BE2C (cell line): ENCODE measurements at places on chromosomes 4 and X.

DNA sequence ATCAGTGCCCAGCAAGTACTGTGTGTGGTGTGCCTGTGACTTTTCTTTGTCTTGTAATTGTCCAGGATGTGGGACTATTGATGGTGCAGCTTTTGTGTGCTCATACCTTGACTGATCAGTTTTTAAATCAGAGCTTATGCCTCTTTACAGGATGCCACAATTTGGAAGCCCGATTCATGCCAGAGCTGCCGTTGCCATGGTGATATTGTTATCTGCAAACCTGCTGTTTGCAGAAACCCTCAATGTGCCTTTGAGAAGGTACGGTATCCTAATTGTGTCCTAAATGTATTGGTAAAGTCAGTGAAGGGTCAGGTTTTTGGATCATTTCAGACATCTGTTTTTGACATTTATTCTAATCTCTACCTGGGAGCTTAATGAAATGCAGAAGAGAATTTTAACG, 180.2 kb downstream of the FRAS1 start:
- peak; percentile 54 for DNase-seq

DNA sequence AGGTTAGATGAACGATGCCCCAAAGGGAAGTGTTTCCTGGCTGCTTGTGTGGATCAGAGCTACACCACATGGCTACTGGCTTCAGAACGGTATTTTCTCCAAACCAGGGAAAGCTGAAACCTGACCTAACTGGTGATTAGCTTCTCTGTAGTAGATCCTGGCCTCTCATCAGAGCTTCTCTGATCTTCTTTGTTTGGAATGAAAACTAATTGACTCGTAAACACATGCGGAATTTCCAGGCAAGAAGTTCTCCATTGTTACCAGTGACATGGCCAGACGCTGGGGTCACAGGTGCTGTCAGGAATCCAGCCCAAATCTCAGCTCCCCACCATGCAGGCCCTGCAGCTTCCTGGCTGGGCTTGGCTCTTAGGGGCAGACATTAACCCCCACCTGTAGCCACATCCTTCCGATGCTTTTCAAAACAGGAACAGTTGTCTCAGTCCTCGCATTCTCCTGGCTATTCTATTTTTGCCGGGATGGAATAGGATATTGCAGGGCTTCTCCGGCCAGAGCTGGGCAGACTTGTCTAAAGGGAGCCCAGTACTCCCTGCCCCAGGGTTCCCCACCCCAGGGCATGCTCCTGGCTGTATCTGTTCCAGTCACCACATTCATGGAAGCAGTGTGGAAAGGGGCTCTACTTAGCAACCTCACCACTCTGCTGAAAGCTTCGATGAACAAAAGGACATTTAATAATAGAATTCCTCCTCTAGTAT, 305.4 kb upstream of the F9 start:
- DNase-seq = no peak

GRCh38 chrX:46573331-46573891, at the start of gene CHST7:
Gene CHST7 (plus strand): TSS chrX:46573765. CDS start chrX:46573932, 167 bp downstream.
- DNase-seq = peak; percentile 74

DNA sequence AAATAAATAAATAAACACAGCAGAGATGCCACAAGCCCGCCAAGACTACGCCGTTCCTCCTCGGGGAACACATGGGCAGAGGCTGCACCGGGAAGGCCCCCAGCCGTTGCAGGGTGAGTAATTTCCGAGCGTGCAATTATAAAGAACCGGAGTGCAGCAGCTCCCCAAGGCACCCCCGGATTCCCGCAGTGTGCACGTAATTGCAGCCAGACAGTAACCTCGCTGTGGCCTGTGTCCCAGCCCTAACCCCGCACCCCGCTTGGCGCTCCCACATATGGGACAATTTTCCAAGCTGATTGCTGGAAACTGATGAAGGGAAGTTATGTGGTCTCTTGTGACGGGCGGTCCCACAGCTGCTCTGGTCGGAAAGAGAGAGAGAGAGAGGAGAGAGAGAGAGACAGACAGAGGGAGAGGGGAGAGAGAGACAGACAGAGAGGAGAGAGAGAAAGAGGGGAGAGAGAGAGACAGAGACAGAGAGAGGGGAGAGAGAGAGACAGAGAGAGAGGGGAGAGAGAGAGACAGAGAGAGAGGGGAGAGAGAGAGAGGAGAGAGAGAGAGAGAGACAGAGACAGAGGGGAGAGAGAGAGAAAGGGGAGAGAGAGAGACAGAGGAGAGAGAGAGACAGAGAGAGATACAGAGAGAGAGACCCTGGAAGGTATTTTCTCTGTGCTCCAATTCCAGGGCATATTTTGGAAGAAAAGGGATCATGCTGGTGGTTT, 275.4 kb downstream of the SHOX start:
- DNase-seq = no peak

GRCh38 chrX:15563056-15563455, 37.7 kb downstream of the ACE2 start:
- no peak for DNase-seq

DNA sequence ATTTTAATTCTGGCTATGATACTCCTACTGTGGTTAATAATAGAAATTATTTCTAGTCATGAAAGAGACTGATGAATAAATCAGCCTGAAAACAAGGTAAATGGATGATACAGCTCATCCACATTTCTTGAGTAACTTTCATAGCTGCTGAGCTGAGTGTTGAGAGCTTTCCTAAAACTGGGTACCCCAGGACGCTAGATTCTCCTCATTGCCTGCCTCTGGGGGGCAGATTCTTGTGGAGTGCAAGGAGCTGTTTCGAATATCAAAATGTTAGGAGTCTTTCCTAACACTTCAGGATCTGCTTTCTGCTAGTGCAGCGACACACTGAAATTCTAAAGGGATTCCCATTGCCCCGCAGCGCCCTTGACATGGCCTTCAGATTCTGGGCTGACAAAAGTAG, 2.1 kb downstream of the MND1 start:
- no peak for DNase-seq

DNA sequence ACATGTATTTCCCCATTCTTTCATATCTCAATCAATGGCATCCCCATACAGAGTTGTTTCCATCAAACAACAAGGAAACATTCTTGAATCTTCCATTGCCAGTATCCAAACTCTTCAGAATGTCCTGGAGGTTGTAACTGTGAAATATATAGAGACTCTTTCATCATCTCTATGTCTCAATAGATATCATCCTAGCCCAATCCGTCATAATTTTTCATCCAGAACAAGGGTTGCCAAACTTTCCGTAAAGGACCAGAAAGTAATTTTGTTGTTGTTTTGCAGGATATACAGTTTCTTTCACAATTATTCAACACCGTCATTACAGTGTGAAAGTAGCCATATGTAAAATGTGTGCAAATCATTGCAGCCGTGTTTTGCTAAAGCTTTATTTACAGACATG, 15.2 kb upstream of the CXCL6 start:
- DNase-seq = no peak

DNA sequence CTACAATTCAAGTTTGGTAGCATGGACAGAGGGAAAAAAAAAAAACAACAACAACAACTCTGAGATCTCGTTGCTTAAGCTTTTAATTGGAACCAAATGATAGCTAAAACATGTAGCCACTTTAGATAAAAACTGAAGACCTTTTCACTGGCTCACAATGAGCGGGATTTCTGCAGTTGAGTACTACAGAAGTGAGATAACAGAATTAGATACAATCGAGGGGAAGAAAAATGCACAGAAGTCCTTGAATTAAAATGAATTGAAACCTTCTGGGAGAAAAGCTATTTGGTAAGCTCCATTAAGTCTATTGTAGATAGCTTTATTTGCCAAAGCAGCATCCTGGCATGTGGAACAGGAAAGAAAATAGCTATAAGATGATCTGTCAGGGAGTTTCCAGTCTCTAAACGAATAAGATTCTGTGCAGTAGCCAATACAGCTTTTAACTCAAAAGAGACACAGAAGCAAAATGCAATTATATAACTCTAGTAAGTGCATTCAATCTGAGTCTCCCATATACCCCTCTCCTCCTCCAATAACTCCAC, 248.5 kb downstream of the ENOX2 start:
- DNase-seq = no peak

- no peak for DNase-seq
These were observed 44.6 kb upstream of the VEGFC start for GRCh38 chr4:176837169-176837895.

GRCh38 chr4:147052361-147052760, 106.7 kb upstream of the TTC29 start:
- DNase-seq = no peak

GRCh38 chr4:26074712-26075430, 160.9 kb downstream of the SMIM20 start:
- DNase-seq = no peak

DNA sequence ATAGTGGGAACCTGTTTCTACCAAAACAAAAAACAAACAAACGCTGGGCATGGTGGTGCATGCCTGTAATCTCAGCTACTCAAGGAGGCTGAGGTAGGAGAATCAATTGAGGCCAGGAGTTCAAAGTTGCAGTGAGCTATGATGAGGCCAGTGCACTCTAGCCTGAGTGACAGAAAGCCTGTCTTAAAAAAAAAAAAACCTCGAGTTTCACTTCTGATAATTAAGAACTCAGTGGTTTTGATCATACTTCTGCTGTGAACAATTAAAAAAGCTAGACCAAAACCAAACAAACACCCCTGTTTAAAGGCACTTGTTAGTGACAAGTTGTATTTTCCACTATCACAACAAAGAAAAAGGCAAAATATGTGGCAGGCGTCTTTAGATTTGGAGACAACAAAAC, 15.0 kb upstream of the UBE2D3 start:
- no peak for DNase-seq

GRCh38 chr4:87500092-87500462, 29.1 kb downstream of the SPARCL1 start:
- no peak for DNase-seq

DNA sequence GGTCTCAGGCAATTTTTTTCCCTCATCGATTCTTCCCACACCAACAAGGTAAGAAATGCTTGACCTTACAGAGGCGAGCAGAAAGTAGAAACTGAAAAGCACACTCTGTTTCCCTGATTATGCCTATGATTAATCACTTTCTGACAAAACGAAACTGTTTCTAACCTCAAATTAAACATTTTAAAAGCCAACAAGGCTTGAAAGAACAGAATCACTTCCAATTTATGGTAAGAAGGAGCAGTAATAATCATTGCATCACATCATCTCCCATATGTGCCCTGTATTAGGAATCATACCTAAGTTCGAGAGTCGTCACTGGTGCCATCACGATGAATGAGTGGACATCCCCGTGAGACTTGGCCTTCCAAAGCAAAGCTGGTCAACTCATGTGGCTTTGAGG, 12.5 kb upstream of the CXCL13 start:
- no peak for DNase-seq

DNA sequence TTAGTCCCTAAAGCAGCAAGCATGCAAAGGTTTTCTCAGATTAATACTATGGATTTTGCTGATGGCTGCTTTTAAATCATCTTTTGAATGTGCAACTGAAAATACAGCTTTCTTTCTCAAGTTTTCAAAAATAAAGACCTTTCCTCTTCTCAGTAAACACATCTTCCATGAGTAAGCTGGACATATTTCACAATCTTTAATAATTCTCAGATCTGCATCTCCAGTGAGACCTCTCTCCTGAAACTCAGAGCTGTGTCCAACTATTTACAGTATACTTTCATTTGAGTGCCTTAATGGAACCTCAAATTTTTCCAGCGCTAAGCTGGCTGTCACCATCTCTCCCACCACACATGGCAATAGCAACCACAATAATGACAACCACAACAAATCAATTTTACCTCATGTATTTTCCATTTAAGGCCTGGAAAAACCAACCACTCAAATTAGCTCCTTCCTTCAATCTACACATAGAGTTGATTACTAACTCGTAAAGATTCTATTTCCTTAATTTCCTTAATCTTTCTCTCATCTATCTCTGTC, 192.4 kb upstream of the RPL34 start:
- no peak for DNase-seq

DNA sequence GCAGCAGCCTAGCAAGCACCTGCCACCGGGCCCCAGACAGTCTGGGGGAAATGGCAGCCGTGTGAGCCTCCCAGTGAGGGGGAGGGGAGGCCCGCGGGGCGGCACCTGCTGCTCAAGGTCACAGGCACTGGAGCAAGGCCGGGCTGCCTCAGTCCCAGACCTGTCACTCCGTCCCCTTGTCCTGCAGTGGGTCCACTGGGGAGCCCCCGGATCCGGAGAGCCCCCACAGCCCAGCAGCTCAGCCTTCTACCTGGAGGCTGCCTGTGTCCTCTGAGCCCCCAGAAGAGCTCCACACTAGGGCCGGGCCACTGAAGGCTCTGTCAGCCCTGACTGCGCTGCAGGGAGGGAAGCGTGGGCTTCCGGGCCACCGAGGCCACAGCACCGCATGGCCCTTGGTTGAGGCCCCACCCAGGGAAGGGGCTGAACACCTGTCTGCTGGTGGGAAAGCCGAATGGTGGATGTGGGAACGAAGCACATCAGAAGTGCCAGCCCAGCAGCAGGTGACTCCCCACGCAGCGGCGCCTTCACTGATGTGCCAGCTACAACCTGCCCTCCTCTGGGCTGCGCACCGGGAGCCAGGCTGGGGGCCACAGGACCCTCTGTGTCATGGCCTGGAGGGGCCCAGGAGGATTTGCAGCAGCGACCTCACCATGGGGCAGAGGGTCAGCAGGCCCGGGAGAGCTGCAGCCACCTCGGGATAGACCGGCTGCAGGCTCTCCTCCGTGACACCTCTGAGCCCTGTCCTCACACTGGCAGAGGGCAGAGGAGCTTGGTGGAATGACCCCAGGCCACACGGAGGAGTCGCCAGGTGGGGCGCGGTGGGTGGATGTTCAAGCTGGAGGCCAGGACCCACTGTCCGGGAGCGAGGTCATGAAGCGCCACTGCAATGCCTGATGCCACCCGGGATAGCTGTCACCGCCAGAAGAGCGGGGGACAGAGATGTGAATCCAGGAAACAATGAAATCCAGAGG, 35.0 kb upstream of the MXD4 start:
- peak; percentile 40 for DNase-seq

GRCh38 chr4:85946821-85947220, 413.0 kb downstream of the MAPK10 start:
- DNase-seq = no peak

- DNase-seq = no peak
These were observed 120.0 kb downstream of the LUZP4 start for GRCh38 chrX:115409551-115409950.

GRCh38 chrX:25537699-25538098, 521.9 kb upstream of the ARX start:
- DNase-seq = no peak
